H9 (cell line): ENCODE measurements at places on chromosomes 3 and 15.

DNA sequence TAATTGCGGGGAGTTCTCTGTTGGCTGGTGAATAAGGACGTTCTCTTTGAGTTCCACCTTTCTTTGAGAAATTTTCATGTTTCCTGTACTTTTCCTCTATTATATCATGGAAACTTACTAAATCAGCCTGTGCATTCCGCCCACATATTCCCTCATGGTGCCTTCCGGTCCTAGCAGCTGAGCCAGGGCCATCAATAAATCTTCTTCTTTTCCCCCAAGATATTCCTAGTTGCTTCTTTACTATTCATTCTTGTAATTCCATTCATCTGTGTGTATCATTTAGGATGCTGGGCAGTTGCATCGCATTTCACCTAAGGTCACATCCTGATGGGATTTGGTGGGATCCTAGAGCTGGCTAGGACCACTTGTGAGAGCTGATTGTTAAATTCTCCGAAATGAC is 139.2 kb downstream of the RBMS3 start:
- DNase-seq, result no peak
- H3K27me3 ChIP-seq, result no peaks in the 10 kb centered on the region
- H3K27ac ChIP-seq, result no peak overlapping the region
- no peak overlapping the region for H3K4me3 ChIP-seq
- H3K4me1 ChIP-seq, result peaks cover 3% of the 10 kb centered on the region; the same call in 1 of the 2 replicates

DNA sequence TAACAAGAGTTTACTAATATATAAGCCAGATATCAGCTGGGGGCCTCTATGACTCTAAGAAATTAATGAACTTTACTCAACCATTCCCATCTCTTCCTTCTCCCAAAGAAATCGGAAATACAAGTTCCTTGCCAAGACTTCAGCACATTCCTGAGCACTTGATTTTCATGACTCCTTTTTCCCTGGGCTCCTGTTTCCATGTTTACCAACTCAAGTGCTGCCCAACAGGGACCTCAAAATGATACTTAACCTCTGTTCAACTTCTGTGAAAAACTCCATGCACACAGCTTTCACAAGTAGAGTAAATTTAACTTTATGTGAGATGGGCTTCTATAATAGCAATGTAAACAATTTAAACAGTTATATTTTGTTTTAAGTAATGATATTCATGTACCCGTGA is 315.8 kb upstream of the CDIN1 start:
- H3K4me3 ChIP-seq, result no peak overlapping the region
- no peak for DNase-seq
- no peaks in the 10 kb centered on the region for H3K36me3 ChIP-seq
- no peaks in the 10 kb centered on the region; the same call in 1 of the 2 replicates for H3K4me1 ChIP-seq

GRCh38 chr15:61116825-61117224 is 112.3 kb downstream of the RORA start:
- no peak overlapping the region for H3K27ac ChIP-seq
- no peak for DNase-seq
- peaks cover 1% of the 10 kb centered on the region; the same call in 1 of the 2 replicates for H3K4me1 ChIP-seq
- H3K27me3 ChIP-seq, result no peaks in the 10 kb centered on the region
- H3K36me3 ChIP-seq, result no peaks in the 10 kb centered on the region
- H3K4me3 ChIP-seq, result no peak overlapping the region

- no peaks in the 10 kb centered on the region for H3K4me1 ChIP-seq
- H3K27ac ChIP-seq, result no peak overlapping the region
- no peak overlapping the region for H3K4me3 ChIP-seq
- H3K36me3 ChIP-seq, result no peaks in the 10 kb centered on the region
- no peaks in the 10 kb centered on the region for H3K27me3 ChIP-seq
- no peak for DNase-seq
Observed at GRCh38 chr3:174955513-174956016, 96.4 kb downstream of the NAALADL2 start.

DNA sequence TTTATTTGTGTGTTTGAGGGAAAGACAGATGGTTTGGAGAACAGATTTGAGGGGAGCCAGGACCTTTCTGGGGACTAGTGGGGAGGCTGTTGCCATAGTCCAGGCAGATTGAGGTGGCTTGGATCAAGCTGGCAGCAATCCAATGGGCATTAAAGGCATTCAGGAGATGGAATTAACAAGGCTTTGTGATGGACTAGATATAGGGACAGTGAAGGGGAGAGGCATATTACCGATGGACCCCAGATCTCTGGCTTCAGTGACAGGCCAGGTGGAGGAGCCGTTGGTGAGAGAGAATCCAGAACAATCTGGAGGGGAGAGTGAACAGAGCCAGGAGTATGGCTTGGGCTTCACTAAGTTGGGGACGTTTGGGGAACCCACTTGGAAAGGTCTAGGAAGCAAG is 124.8 kb downstream of the EEFSEC start:
- H3K27ac ChIP-seq, result no peak overlapping the region
- H3K36me3 ChIP-seq, result no peaks in the 10 kb centered on the region; the same call in 2 of the 3 replicates
- no peak for DNase-seq
- H3K27me3 ChIP-seq, result no peaks in the 10 kb centered on the region
- H3K4me1 ChIP-seq, result peaks cover 20% of the 10 kb centered on the region; the same call in 1 of the 2 replicates

- no peak overlapping the region for H3K27ac ChIP-seq
- DNase-seq, result no peak
- H3K4me1 ChIP-seq, result peaks cover 2% of the 10 kb centered on the region; the same call in 1 of the 2 replicates
- peaks cover 21% of the 10 kb centered on the region for H3K36me3 ChIP-seq
- no peak overlapping the region for H3K4me3 ChIP-seq
Observed at GRCh38 chr3:105495021-105495420, 128.3 kb downstream of the ALCAM start.
